Chondrocyte (in vitro differentiated cells): ENCODE measurements at places on chromosomes 4 and X. TPM values are rescaled to one million over a fixed set of nuclear protein-coding genes. Genes with fewer than 3 reads are reported as not detected.

TRPC3 gene
- 0.20 to 0.39 TPM in 2 of 3 replicates, not detected in the other for total RNA-seq

MAOA gene
- 0.46 to 4.0 TPM (median 3.4 TPM) in 3 replicates for total RNA-seq

HSFX3 gene
- total RNA-seq: not detected in 3 replicates

HNRNPD gene
- 124 to 177 TPM (median 127 TPM) in 3 replicates for total RNA-seq

TMSB15B gene
- total RNA-seq: 6.8 to 12.5 TPM (median 9.7 TPM) in 3 replicates

GRCh38 chr4:187171706-187172339, 448.2 kb upstream of the FAT1 start:
- H3K36me3 ChIP-seq: no peaks in the 10 kb centered on the region
- no peak overlapping the region for H3K27ac ChIP-seq
- no peak for DNase-seq
- no peaks in the 10 kb centered on the region for H3K27me3 ChIP-seq
- H3K4me3 ChIP-seq: no peak overlapping the region

DNA sequence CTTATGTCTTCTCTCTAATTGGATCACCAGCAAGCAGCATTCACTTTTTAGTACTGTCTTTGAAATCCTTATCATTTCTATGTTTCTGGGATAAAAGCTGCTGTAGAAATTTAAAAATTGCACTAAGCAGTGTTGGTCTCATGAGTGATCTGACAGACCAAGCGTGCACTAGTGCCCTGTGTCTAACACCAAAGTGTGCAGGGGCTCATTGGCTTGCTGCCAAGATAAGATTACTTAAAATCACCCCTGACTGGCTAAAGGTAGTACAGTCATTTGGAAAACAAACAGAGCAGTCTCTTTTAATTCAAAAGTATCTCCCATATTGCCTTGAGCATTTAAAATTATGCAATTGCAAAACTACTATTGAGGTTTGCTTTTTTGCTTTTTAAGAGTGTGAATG, 304.6 kb downstream of the ARAP2 start:
- no peaks in the 10 kb centered on the region for H3K36me3 ChIP-seq
- H3K27me3 ChIP-seq: peaks cover 3% of the 10 kb centered on the region
- H3K4me1 ChIP-seq: no peaks in the 10 kb centered on the region
- H3K27ac ChIP-seq: no peak overlapping the region

DCX gene
- not detected in 3 replicates for total RNA-seq

- H3K4me3 ChIP-seq: no peak overlapping the region
- H3K36me3 ChIP-seq: peaks cover 9% of the 10 kb centered on the region
- H3K27ac ChIP-seq: no peak overlapping the region
- H3K4me1 ChIP-seq: peaks cover 4% of the 10 kb centered on the region
- H3K27me3 ChIP-seq: no peaks in the 10 kb centered on the region
- DNase-seq: no peak
Observed at GRCh38 chr4:101033986-101034385, 313.3 kb downstream of the PPP3CA start.

DNA sequence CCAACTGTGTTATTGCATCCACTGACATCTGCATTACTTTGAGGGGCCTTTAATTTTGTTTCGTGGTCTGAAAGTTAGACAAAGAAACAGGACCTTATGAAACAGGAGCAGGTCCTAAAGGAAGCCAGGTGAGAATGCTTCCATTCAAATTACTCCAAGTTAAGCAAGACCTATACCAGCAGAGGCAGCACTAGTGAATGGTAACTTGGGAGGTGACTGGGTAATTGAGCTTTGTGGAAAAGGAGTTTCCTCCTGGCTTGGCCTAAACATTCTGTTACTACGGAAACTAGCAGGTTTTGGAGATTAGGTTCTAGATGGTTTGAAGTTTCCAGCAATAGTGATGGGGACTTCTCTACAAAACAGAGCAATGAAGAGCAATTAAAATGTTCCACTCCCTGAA, 173.5 kb downstream of the NKX6-1 start:
- no peak overlapping the region for H3K27ac ChIP-seq
- H3K4me3 ChIP-seq: no peak overlapping the region
- no peak for DNase-seq
- H3K36me3 ChIP-seq: no peaks in the 10 kb centered on the region

DNA sequence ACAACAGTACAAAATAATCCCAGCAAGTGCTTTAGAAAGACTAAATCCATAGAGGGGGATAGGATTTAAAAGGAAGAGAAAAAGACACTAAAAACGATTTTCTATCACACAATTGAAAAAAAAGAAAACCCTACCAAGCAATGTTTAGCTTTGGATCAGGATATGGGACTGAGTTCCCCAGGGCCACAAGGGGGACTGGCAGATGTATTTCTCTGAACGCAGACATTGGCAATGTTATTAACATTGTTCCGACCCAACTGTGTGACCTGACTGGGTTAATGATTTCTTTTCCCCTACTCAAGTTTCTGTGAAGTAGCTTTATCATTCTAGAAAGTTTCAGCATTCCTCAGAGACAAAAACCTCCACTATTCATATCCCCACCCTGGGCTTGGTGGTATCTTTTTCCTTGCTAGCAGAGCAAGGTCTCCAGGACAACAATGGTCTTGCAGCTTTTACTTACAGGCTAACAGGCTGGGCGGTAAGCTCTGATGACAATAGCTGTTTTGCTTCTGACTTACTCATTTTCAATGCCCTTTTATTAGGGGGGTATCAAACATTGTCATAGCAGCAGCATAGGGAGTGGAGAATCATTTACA, 25.8 kb downstream of the SLC7A11 start:
- peaks cover 21% of the 10 kb centered on the region for H3K36me3 ChIP-seq
- H3K4me1 ChIP-seq: peaks cover 40% of the 10 kb centered on the region
- no peaks in the 10 kb centered on the region for H3K27me3 ChIP-seq
- DNase-seq: no peak

DNA sequence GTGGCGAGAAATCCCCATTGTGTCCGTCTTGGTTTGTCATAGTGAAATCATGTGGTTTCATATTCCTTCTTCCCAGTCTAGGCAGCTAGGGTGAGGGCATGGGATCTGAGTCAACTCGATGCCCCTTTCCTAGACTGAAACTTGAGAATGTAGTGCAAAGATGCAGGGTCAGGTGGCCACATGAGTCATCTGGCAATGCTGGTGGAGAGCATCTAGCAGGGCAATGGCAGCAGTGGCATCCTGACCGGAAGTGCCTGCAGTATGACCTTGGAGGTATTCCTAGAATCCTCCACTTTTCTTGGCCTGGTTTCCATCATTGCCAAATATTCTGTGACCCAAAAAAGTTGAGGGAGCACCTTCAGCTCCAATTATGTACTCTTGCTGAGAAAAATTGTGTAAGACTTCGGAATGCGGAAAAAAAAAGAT, 39.1 kb upstream of the TMEM184C start:
- H3K36me3 ChIP-seq: peaks cover 1% of the 10 kb centered on the region
- no peak overlapping the region for H3K4me3 ChIP-seq
- H3K27ac ChIP-seq: peak overlapping the region; percentile 82
- H3K4me1 ChIP-seq: peaks cover 42% of the 10 kb centered on the region
- no peak for DNase-seq
- H3K27me3 ChIP-seq: no peaks in the 10 kb centered on the region

DNA sequence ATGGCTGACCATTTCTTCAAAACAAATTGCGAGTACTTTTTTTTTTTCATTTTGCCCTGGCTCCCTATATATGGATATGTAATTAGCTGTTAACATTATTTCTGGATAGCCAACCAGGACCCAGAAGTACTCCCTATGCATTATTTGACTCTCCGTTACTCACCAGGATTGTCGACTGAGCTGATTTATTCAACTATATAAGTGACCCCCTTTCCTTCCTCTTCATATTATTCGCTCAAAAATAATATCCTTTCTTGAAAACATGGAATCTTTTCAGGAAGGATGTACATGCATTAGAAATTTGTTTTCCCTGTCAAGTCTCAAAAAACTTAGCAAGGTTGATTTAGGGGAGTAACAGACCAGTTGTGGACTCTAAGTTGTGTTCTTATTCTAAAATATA, 114.1 kb upstream of the KLHL4 start:
- H3K27ac ChIP-seq: no peak overlapping the region
- no peak overlapping the region for H3K4me3 ChIP-seq
- H3K36me3 ChIP-seq: no peaks in the 10 kb centered on the region

PROM1 gene
- 0.10 TPM in 1 of 3 replicates, not detected in the others for total RNA-seq

DNA sequence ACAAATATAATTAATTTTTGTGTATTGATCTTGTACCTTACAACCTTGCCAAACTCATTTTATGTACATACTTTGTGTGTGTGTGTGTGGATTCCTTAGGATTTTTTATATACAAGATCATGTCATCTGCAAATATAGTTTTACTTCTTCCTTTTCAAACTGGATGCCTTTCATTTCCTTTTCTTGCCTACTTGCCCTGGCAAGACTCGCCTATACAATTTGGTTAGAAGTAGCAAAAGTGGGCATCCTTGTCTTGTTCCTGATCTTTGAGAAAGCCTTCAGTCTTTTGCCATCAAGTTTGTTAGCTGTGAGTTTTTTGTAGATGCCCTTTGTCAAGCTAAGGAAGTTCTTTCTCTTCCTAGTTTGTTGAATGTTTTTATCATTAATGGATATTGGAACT, 30.5 kb downstream of the RUFY3 start:
- DNase-seq: no peak
- peaks cover 4% of the 10 kb centered on the region for H3K36me3 ChIP-seq
- no peak overlapping the region for H3K27ac ChIP-seq

DNA sequence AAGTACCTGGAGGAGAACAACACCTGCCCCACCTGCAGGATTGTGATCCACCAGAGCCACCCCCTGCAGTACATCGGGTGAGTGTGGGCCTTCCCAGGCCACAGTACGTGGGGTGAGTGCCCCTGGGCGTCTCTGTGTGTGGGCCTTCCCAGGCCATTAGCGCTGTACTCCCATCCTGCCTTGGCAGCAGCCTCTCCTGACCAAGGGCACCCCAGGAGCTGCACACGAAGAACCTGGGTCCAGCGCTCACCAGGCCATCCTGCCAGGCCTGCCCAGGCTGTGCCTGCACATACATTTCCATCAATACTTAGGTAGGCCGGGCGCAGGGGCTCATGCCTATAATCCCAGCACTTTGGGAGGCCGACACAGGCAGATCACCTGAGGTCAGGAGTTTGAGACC, 29.3 kb downstream of the PCGF3 start:
- H3K27me3 ChIP-seq: no peaks in the 10 kb centered on the region
- H3K27ac ChIP-seq: no peak overlapping the region

DNA sequence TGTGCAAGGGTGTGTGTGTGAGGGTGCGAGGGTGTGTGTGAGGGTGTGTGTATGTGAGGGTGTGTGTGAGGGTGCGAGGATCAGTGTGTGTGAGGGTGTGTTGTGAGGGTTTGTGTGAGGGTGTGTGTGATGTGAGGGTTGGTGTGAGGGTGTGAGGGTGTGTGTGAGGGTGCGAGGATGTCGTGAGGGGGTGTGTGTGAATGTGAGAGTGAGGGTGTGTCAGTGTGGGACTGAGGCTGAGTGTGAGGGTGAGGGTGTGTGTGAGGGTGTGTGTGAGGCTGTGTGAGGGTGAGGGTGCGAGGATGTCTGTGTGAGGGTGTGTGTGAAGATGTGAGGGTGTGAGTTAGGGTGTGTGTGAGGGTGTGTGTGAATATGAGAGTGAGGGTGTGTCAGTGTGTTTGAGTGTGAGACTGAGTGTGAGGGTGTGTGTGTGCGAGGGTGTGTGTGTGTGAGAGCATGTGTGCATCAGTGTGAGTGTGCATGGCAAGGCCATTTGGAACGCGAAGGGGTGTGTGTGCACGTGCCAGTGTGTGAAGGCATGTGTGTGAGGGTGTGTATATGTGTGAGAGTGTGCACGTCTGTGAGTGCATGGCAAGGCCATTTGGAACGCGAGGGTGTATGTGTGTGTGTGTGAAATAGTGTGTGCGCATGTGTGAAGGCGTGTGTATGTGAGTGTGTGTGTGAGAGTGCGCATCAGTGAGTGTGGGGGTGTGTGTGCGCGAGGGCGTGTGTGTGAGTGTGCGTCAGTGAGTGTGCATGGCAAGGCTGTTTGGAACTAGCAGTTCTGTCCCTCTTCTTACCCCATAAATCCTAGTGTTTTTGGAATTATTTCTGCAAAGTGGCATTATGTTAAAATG, 69.8 kb downstream of the RGS12 start:
- no peak for DNase-seq
- H3K4me3 ChIP-seq: no peak overlapping the region
- no peaks in the 10 kb centered on the region for H3K36me3 ChIP-seq

DNA sequence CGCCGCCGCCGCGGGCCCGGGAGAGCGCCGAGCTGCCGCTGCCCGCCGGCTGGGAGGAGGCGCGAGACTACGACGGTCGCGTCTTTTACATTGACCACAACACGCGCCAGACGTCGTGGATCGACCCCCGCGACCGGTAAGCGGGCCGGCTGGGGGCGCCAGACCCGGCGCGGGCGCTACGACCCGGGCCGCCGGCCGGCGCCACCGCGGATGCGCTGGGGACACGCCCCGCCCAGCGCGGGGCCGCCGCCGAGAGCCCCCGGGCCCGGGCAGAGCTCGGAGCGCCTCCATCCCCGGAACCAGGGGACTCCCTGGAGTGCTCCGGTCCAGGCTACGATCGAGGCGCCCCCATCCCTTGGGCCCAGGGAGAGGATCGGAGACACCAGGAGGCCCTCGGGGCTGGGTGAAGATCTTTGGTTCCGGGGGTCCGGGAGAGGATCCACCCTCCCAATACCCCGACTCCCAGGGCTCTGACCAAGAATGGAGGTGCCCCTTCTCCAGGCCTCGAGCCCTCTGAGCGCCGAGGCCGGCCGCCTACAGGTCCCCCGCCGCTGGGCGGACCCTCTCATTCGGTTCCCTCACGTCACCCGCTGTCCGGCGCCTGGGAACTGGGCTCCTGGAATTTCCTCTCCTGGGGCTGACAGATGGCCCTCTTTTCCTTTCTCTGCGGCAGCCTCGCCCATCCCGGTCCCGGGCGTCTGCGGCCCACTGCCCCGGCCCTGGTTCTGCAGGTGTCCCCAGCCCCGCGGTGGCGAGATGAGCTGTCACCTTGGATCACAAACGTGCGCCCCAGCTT, 48.8 kb downstream of the CLDN34 start:
- no peak for DNase-seq
- H3K4me3 ChIP-seq: peak overlapping the region; percentile 78
- H3K36me3 ChIP-seq: peaks cover 2% of the 10 kb centered on the region
- peaks cover 38% of the 10 kb centered on the region for H3K4me1 ChIP-seq
- H3K27ac ChIP-seq: peak overlapping the region; percentile 94

DNA sequence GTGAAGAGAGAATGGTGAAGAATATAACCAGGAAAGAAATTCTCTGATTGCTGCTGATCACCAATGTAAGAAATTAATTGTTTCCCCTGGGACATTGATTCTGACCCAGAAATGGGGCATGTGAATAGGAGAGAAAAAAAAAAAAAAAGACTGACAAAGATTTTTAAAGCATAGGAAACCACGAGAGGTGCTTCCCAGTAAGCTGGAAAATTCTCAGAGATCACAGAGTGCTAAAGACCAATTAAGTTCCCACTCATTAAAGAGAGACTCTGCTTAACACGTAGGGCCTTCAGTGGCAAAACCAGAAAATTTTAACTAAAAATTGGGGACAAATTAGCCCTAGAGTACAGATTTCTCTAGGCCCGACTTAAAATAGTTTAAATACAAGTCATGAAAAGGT, 604.4 kb downstream of the ARAP2 start:
- peaks cover 2% of the 10 kb centered on the region for H3K27me3 ChIP-seq
- no peak overlapping the region for H3K27ac ChIP-seq
- DNase-seq: no peak
- H3K4me3 ChIP-seq: no peak overlapping the region
- H3K4me1 ChIP-seq: no peaks in the 10 kb centered on the region

GRCh38 chr4:74615411-74615810, 170.5 kb downstream of the AREG start:
- H3K27ac ChIP-seq: no peak overlapping the region
- H3K27me3 ChIP-seq: peaks cover 50% of the 10 kb centered on the region
- H3K4me3 ChIP-seq: no peak overlapping the region
- peaks cover 12% of the 10 kb centered on the region for H3K36me3 ChIP-seq
- peaks cover 11% of the 10 kb centered on the region for H3K4me1 ChIP-seq

- peaks cover 10% of the 10 kb centered on the region for H3K4me1 ChIP-seq
- no peaks in the 10 kb centered on the region for H3K27me3 ChIP-seq
- no peak overlapping the region for H3K4me3 ChIP-seq
- H3K36me3 ChIP-seq: no peaks in the 10 kb centered on the region
Observed at GRCh38 chr4:144594471-144594986, 51.4 kb upstream of the HHIP start.
